ENCODE measurements at places on chromosomes 2 and 18. TPM values are rescaled to one million over a fixed set of nuclear protein-coding genes. Genes with fewer than 3 reads are reported as not detected.
A peak's percentile ranks its signal among the peaks of the same experiment; 100 is the strongest.

The GALR1 gene
- 0.04 TPM for total RNA-seq

The MIB1 gene
- total RNA-seq = 66.4 TPM

The LHCGR gene
- not detected for total RNA-seq

The WNT6 gene
- total RNA-seq = not detected

The PRKAG3 gene
- total RNA-seq = not detected

The SAG gene
- total RNA-seq = not detected

The KCNG2 gene
- total RNA-seq = not detected

The SPDYA gene
- total RNA-seq = 1.2 TPM

The PIAS2 gene
- total RNA-seq = 52.0 TPM

The SERPINB4 gene
- total RNA-seq = 0.54 TPM

DNA sequence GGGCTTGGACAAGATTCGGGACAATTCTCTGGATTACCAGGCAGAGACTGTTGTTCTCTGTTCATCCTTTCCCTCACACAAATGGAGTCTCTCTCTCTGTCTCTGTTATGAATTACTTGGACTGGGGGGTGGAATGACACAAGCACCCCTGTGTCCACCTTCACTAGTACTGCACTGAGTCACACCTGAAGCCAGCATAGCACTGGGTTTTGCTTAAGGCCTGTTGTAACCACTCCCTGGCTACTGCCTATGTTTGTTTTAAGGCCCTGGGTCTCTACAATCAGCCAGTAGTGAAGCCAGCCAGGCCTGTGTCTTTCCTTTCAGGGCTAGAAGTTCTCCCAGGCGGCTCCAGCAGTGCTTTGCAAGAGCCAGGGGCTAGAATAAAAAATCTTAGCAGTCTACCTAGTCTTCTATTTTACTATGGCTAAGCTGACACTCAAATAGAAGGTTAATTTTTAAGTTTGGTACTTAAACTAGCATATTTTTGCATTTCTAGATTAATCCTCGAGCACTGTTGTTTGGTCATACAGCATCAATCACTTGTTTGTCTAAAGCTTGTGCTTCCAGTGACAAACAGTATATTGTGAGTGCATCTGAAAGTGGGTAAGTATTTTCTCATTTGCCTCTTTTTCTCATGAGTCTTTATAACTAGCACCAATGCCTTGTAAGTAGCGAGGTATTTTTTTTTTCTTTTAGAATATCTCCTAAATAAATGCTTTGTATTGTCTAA lies 27.8 kb downstream of the WDR7 start:
- DNase-seq = no peak

DNA sequence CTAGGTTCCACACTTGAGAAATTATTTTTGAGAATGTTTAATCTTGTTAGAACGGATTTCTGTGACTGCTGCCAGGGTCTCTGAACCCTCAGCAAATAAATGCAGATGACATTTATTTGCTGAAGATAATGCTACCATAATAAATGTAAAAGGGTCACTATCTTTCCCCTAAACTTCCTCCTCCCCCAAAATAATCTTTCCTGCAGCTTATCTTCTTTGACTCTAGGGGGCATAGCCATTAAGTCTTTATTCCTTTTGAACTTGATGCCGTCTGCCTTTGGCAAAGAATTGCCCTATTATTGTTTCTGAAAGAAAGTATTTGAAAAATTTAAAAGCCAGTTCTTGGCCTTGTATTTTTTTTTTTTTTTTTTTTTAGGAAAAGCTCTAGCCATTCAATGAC lies 63.6 kb upstream of the ACSL3 start:
- DNase-seq = no peak

DNA sequence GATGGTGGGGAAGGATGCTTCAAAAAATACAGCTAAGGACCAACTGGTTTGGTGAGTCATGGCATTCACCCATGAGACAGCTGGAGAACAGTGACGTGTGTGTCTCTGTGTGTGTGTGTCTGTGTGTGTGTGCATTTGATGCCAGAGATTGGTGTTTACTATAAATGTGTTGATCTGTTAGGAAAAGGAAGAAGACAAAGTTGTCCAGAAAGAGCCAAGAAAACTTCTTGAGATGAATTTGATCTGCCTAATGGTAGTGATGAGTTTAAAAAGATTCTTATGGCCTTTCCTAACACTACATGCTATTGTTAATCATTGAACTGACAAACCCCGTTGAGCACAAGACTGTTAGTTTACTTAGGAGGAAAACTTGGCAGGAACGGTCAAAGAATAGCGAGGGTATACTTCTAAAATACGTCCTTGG lies 36.4 kb upstream of the IL1R1 start:
- DNase-seq = no peak

DNA sequence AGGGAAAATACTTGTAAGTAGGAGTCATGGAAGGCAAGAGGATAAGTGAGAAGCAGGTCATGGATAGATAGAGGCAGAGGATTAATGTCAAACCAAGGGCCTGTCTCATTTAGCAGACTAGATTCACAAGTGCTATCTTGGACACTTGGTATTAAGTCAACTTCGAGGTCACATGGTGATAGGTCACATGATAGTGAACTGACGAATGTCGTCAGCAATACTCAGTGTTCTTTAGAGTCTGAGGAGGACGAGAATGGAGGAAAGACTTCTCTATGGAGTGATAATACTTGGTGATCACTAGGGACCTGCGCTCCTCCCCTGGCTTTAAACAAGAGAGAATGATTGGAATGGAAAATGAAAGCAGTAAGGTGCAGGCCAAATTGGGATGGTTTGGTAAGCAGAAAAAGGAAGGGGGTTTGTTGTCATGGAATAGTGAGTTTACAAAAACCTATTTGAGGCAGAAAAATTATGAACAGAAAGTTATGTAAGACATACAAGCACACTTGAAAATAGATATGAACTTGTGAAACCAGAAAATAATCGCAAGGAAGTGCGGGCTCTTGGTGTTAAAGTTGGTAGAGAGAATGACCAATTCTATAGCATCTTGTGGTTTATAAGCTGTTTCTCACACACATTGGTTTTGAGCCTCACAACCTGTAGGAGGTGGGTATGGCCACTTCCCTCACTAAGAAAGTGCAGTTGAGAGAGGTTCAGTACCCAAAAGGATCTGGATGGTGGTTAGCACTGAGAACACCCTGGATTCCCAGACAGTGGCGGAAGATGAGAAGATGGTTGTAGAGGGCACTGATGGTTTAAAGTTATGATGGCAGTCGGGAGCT lies 141.5 kb downstream of the WDSUB1 start:
- DNase-seq = no peak

DNA sequence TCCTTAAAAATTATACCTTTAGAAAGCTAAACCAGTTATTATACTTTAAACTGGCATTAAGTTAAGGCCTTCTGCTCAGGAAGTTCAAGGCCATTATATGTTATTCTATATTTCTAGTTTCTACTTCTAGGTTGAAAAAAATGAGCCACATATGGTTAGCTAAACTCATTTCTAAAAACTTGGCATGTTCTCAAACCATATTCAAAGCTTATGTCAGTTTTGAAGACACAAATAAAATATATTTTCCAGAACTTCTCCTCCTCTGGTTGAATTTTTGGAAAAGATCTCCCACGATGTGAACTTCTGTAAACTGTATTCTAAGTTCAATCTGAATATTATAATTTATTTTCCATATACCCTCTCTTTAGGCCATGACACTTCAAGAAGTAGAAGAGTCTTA lies 103.5 kb downstream of the NYAP2 start:
- no peak for DNase-seq

DNA sequence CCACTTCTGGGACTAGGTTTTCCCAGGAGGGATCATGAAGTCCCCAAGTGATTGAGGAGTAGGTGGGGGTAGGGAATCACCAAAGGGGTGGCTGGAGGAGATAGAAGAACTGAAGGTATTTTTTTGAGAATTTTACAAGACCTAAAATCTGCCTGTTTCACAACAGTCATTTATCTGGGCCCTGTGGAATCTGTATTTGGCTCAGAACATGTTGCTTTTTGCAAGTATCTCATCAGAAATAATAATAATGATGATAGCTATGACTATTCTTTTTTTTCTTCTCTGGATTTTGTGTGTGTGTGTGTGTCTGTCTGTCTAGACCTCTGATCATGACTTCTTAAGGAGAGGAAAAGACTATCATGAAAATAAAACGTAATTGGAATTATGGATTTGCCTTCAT lies 13.9 kb downstream of the STON1 start:
- no peak for DNase-seq

- peak; percentile 91 for DNase-seq
Observed at GRCh38 chr18:1663879-1664705, 759.4 kb downstream of the ADCYAP1 start.

DNA sequence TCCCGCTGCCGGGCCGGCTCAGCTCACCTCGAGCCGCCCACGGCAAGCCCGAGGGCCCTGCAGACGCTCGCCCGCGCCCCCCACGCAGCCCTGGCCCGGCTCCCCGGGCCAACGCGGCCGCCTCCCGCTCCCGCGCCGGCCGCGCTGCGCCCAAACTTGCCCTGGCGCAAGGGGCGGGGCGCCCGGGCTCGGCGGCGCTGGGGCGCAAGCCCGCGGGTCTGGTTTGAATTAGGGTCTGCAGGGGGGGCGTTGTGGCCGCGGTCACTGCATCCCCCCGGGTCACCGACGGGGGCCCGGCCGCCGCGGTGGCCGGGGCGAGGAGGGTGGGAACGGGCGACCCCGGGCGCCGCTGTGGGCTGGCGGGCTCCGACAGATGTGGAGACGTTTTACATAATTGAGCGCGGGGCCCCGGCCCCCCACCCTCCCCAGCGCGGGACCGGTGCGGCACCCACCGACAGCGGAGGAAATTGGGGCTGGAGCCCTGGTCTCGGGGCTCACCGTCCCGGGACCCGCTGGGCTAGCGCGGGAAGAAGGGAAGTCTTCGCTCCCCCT lies 690 bp downstream of the SDC1 start:
- no peak for DNase-seq

DNA sequence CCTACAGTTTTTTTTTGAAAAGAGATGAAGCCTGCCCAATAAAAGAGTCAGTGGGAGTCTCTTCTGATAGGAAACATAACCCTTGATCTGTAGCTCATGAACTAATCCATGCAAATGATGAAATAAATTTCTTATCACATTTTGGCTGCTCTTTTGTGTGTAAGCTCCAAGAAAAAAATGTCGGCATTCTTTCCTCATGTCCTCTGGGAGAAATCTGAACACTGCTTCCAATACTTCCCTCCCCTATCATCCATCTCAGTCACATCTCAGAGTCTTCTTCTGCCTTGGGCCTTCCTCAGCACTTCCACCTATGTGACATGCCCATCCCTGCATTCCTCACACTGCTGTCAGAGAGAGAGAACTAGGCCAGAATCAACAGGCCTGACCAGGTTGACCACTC lies 395.7 kb upstream of the ST6GAL2 start:
- no peak for DNase-seq

GRCh38 chr2:139964721-139965440 lies 1184.7 kb upstream of the NXPH2 start:
- no peak for DNase-seq

- no peak for DNase-seq
Observed at GRCh38 chr18:25289001-25289631, 62.9 kb downstream of the ZNF521 start.

DNA sequence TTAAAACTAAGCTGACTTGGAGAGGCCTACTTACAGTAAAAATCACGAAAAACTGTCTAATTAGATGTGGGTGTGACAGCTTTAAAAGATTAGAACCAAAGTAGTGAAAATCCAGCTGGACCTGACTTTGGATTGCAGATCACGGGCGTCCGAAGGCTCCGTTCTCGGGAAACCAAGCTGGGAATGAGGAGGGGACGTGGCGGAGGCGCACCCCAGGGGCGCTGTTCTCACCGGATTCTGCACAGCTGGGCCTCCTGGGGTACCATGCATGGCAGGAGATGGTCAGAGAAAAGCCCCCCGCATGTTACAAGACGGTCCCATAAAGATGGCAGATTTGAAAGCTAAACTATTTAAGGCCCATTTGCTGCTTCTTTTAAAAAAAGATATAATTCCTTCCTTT lies 5.0 kb upstream of the OTOS start:
- DNase-seq = no peak

- no peak for DNase-seq
Observed at GRCh38 chr18:7775843-7776242, 208.7 kb downstream of the PTPRM start.

- no peak for DNase-seq
Observed at GRCh38 chr18:44778788-44779187, 98.1 kb downstream of the SETBP1 start.

DNA sequence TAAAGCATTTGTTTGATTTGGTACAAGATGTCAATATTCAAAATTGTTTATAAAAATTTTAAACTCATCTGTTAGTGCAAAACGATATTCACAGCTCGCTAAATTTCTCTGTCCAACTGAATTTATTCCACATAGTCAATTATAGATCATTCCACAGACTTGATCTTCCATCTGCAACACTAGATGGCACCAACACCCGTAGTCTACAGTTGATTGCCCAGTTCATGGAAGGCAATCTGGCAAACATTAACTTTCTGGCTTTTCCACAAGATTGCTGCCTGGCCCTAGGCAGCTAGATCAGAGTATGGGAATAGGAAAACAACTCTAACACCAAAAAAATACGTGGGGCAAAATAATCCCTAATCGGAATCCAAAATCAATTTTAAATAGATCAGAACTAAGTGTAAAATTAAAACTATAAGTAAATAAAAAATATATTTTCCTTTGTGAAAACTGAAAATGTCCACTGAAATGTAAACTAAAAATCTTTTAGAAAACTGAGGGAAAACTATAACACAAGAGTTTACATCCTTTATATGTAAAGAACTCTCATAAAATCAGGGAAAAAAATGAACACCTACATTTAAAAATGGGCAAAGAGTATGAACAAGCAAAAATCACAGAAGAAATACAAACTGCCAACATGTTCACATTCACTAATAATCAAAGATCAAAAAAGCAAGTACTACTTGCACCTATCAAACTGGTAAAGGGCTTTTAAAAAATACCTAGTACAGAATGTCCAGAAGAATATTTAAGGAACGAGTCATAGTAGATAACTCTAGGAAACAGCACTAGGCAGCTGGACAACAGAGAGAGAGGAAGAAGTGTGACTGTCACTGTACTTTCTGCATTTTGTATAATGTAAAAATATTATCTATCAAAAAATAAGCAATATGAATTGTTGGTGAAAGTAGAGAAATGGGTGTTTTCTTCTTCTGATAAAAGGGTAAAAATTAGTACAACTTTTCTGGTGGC lies 35.0 kb downstream of the RTN4 start:
- DNase-seq = peak; percentile 58

DNA sequence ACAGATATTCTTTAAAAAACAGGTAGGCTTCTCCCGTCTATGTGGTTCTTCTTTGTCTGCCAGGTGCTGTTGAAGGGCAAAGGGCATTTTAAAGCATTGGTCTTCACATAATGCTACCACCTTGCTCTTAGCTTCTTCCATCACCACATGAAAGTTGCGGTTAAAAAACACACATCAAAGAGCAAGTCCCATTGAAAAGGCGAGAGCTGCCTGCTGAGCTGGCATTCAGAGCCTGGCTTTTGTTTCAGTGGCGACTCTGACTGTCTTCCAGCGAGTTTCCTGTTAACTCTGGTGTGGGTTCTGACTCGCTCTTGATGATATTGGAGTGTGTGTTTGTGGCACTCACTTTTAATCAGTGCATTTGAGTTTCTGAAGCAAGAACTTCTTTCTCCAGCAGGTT lies 624.9 kb upstream of the FANCL start:
- DNase-seq = peak; percentile 90

- no peak for DNase-seq
Observed at GRCh38 chr2:219169930-219170654, at the start of gene SLC23A3. SLC23A3 (minus strand) TSS chr2:219170029; CDS start chr2:219169984, 45 bp downstream.

Measured in endodermal cell (in vitro differentiated cells).